Caki2 (cell line): ENCODE measurements at places on chromosomes 5 and 9. TPM values are rescaled to one million over a fixed set of nuclear protein-coding genes. Genes with fewer than 3 reads are reported as not detected.

DNA sequence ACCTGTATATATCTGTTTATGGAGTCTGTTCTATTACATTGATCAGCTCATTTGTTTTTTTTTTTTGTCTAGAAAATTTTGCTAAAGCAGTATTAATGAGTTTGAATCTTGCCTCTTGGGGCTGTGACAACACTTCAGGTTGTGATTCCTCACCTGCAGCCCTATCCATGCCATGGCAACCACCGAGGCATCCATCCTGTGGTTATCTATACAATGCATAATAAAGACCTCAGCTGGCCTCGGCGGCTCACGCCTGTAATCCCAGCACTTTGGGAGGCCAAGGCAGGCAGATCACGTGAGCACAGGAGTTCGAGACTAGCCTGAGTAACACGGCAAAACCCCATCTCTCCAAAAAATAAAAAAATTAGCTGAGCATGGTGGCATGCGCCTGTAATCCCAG is 28.1 kb upstream of the PDCD1LG2 start:
- no peak for DNase-seq

DNA sequence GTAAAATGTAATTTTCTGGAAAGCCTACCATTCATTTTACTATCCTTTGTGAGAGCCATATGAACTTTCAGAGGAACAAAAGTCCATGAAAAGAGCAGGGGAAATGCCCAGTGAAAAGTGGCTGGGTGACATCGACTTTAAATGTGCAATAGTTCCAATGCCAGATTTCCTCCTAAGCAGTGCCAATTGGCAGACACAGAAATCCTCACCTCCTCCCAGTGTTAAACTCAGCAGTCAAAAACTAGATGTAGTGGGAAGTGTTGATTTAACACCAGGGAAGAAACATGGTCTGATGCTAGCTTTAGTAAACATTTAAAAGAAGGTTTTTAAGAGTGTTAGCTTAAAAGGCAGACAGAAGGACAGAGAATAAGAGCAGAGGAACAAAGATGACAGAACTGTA is 2055.2 kb downstream of the MAT2B start:
- DNase-seq, result no peak

DNA sequence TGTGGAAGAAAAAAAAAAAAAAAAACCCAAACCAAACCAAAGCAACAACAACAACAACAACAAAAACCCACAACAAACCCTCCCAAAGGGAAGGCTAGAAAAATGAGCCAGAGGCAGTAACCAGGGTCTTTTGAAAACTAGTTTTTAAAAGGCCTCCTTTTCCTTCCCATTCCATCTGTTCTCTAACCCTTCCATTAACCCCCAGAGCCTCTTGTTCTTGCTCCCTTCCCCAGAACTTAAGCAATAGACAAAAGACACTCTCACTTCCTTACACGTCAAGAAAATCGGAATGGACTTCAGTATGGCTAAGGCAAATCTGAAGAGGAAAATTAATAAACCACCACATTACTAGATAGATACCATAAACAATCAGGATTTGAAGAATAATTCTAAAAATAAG is 292.8 kb downstream of the ARL15 start:
- no peak for DNase-seq

GRCh38 chr5:81855591-81855990 is 104.7 kb upstream of the SSBP2 start:
- no peak for DNase-seq

GRCh38 chr9:98795295-98795955 is 930 bp downstream of the ANKS6 start:
- no peak for DNase-seq

DNA sequence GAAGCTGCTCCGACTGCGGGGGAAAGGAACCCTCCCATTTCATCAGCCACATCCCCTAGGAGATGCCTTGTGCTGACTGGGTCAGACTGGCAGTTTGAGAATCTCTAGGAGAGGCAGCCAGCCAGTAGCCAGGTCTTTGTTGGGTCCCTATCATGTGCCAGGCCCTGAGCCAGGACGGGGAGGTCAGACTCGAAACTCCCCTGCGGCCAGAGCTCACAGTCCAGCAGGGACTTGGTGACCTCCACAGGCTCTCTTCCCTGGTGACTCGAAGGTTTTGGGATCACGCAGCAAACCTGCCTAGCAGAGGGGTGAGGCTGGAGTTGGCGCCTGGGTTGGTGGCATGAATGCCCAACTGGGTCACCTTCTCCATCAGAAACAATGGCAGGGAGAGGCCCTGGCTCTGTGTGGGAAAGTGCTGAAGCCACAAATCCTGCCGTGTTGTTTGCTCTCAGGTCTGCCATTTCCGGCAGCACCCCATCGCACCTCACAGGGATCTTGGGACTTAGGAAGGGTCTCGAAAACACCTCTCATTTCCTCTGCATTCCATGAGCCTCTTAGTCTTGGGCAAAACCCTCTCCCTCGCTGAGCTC is 14.4 kb upstream of the ORM1 start:
- no peak for DNase-seq

DNA sequence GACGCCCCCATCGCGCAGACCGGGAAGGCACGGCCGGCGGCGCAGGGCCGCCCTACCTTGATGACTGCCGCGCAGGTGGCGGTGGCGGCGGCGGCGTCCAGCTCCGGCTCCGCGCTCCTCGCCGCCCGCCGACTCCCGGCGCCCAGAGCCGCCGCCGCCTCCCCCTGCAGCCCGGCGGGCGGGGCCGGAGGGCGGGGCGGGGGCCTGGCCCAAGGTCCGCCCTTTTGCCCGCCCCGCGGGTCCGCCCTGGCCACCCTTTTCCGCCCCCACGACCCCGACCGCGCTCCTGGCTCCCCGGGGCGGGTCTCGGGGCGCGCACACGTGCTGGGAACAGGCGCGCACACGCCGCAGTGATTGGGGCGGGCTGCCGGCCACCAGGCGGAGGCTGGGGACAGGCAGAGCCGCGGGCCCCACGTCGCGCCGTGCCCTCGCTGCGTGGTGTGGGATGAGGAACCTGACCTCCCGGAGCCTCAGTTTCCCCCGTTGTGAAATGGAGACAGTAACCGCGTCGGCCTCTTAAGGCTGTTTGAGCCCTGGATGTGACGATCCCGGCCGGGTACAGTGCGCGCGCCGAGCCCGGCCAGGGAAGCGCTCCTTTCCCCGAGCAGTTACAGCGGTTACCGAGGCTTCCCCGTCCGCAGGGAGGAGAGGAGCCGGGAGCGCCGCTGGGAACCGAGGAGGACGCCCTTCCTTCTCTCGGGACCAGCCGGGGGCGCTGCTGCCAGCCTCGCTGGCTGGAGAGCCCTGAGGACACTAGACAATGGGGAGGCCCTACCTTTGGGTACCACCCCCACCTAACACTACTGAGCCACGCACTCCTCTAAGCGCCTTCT is at the start of gene CORO2A:
TSS of gene CORO2A (minus strand) at position 135 of the 833 bp plus-strand sequence. CDS start 34,977 bp downstream, outside the sequence.
- peak; percentile 84 for DNase-seq

- DNase-seq, result peak; percentile 22
Observed at GRCh38 chr5:109805472-109805871, 115.7 kb downstream of the MAN2A1 start.

- no peak for DNase-seq
Observed at GRCh38 chr5:173323106-173323798, 5.0 kb downstream of the STC2 start.

DNA sequence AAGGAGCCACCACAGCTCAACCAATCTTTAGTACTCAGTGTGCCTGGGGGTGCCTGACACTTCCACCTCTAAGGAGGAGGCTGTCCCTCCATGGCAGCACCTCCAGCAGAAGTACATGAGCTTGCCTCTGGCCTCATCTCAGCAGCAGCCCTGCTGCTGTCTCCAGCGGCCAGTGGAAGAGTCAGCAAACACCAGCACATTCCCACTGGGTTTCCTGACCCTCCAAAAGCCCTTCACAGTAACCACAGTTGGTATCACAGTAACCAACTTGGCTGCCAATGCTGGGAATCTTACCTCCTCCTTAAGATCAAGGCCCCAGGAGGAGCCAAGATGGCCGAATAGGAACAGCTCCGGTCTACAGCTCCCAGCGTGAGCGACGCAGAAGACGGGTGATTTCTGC is 29.4 kb downstream of the FSTL4 start:
- DNase-seq, result no peak

DNA sequence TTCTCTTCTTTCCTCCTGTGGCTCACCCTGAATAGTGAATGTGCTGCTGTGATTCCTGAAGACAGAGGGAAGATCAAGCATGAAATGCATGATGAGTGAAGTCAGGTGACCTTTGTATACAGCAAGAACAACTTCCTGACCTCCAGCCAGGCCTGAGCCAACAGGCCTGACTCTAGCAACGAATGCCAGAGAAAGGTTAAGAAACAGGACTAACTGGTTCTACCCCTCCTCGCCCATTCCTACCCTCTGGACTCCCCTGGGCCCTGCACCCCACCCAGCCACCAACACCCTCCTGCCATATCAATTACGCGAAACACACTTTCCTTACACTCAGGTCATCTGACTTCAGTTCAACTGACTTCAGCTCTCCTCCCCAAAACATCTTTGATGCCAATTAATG is 4.9 kb downstream of the SUSD1 start:
- DNase-seq, result no peak

DNA sequence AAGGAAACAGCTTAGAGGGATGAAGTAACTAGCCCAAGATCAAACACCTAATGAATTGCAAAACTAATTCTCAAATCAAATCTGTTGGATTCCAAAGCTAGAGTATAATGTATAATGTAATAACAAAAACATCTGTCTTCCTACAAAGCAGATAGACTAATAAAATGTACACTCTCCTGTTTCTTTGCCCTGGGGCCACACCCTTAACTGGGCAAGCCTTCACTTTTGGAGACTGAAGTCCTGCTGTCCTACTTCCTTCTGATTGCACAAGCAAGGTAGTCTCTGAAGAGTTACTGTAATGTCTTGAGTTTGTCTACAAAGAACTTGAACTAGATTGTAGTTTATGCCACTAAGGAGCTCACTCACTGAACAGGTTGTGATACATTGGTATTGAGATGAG is 2.5 kb downstream of the TTC1 start:
- DNase-seq, result no peak

DNA sequence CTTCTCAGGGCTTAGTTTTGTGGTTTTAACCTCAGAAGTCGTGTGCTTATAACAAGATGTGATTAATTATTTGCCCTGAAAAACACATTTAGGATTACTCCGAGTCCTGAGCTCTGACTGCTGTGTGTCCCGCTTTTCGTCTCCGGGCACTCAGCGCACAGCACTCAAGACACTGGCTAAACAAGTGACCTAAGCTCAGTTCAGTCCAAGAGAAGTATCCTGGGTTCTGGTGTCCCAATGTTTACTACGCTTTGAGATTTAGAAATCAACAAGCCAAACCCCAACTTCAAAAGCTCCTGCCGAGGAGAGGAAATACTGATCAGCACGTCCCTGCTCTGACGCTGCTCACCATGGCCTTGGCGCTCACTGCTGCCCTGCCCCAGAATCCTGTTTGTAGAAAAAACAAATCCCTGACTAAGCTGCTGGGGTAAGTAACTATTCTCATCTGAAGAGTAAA is 53.2 kb downstream of the IPPK start:
- DNase-seq, result no peak

GRCh38 chr5:136064510-136064909 is 35.7 kb downstream of the TGFBI start:
- no peak for DNase-seq

GRCh38 chr5:96288845-96289185 is 144.2 kb downstream of the PCSK1 start:
- no peak for DNase-seq

- DNase-seq, result no peak
Observed at GRCh38 chr9:4970970-4971641, 14.0 kb upstream of the JAK2 start.

- peak; percentile 72 for DNase-seq
Observed at GRCh38 chr5:32709750-32710549, 1.2 kb upstream of the NPR3 start.

DNA sequence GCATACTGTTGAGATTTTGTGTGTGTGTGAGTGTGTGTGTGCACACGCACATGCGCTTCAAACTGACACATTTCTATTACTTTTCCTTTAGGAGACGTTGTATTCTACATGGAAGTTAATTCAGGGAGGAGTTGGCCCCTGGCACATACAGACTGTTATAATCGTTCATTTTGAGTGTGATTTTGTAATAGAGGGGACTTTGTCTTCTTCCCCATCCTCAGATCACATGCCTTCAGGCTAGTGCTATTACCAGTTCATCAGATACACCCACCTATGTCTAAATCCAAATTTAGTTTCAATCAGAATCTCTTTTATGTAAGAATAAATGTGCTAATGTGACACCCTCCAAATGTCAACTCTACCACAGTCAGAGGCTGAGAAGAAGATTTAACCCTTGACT is 90.2 kb downstream of the FBXO4 start:
- DNase-seq, result no peak

DNA sequence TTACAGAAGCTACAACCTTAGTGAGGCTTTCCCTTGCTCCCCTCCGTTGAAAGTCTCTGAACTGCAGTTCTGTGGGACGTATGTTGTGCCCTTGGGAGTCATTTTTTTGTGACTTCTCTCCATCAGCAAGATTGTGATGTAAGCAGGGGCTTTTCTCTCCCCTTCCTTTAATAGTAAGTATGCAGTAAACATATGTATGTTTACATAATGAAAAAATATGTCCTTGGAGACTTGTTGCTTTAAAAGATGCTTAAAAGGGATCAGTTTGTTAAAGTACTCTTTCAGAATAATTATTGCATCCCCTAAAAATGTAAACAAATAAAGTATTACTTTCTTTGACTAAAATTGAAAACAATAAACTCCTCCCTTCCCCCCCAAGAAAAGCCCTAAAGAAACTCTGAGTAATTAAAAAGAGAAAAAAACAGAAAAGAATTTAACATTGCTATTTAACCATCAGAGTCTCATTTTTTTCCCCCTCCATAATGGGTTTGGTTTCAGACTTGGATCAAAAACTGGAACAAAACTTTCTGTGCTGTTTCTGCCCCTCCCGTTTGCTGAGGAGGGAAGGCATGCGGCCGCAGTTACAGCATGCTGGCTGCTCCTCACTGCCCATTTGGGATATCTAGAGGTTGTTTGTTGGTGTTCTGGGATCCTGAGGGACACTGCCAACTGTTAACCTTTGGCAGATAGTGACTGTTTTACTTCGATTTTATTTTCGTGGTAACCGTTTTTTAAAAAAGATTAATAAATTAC is 40.2 kb downstream of the TRIO start:
- DNase-seq, result no peak

GRCh38 chr5:68285851-68286611 is 70.5 kb downstream of the PIK3R1 start:
- DNase-seq, result peak; percentile 59

DNA sequence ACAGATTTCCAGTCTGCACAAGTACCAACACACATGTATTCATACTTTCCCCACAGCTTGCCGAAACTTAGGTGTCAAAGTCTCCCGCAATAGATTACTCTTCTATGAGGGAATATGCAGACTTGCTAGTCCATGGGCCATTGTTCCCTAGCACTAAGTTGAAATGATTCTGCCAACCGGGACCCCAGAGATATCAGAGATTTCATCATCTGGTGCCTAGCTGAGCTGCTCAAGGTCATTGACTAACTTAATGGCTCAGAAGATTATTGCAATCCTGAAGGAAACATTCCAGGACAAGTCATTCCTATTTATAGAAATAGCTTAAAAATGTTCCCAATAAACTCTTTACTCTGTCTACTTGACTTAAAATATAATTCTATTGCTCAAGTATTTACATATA is 202.6 kb downstream of the PIK3R1 start:
- DNase-seq, result no peak

- DNase-seq, result no peak
Observed at GRCh38 chr5:106363578-106363977, 1307.2 kb downstream of the EFNA5 start.

GRXCR2 gene
- not detected in 2 replicates for total RNA-seq

SPINK7 gene
- not detected in 2 replicates for total RNA-seq

TRPM3 gene
- 0.37 TPM in 1 of 2 replicates, not detected in the other for total RNA-seq

PRDM9 gene
- total RNA-seq, result not detected in 2 replicates

SOX30 gene
- total RNA-seq, result not detected in 2 replicates

IFNK gene
- not detected in 2 replicates for total RNA-seq

NTRK2 gene
- 0.54 TPM in 1 of 2 replicates, not detected in the other for total RNA-seq

SPATA31E1 gene
- not detected in 2 replicates for total RNA-seq

SLU7 gene
- 73.8 and 114 TPM in 2 replicates for total RNA-seq

GPR21 gene
- not detected in 2 replicates for total RNA-seq
